ENCODE measurements at places on chromosomes 7 and 10. TPM values are rescaled to one million over a fixed set of nuclear protein-coding genes. Genes with fewer than 3 reads are reported as not detected.

- peak; percentile 16 for DNase-seq
Observed at GRCh38 chr10:59971915-59972314, 65.6 kb upstream of the CCDC6 start.

GRCh38 chr10:123655751-123656150 lies 10.4 kb upstream of the GPR26 start:
- DNase-seq = no peak

GRCh38 chr7:107048783-107049418 lies 4.4 kb downstream of the PRKAR2B start:
- DNase-seq = no peak

DNA sequence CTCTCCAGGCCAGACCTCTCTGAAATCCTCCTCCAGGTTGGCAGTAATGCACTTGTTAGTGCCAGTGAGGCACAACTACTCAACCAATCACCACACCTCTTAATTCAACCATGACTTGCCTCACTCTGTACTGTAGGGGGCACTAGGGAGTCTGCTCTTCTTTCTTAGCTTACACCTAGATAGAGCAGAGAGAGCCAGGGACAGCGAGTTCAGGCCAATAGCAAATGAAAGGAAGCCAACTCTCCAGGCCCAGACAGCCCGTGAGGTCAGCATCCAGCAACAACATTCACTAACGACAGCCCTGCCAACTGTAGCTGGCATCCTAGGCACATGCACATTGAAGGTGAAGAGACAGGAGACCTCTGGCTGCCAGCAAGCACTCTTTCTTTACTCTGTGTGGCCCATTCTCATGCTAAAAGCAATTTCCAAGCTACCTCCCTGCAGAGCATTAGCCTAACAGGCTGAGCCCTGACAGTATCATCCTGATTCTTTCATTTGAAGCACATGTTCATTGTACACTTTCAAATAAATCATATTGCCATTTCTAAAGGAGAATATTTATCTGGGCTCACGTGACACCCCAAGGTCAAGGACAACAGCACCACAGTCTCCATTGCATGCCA lies 136.3 kb downstream of the DPY19L1 start:
- DNase-seq = peak; percentile 40

DNA sequence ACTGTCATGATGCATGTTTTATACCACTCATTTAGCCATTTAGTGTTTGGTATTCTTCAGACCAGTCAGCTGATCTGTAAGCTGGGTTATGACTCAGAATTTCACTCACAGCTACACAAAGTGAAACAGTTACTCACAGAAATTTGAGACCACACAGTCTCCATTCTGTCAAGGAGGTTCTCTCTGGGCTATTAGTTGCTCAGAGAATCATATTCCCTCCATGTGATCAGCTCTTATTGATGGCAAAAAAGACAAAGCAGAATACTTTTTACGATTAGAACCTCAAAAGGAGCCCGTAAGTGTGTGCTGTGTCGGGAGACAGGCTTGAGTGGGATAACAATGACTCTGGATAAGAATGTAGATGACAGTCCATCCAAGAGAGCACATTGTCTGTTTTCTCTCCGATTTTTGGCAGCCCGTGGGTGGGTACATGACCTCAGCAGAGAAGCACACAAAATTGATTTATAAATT lies 277.6 kb upstream of the SORCS1 start:
- no peak for DNase-seq

GRCh38 chr7:107638594-107638993 lies 22.0 kb upstream of the SLC26A4 start:
- DNase-seq = no peak

DNA sequence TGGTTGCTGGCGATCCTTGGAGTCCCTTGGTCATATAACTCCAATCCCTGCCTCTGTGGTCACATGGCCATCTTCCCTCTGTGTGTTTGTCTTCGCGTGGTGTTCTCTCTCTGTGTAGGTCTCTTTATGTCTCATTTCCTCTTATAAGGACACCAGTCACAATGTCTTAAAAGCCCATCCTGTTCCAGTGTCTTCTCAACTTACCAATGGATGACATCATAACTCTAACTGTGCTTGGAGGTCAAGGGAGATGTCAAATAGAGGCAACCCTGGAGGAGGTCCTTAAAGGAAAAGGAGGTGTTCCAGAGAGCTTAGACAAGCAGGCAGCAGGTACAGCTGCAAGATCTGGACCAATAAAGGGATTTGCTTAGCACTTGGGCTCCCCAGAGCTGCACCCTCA lies 143.0 kb downstream of the BUB3 start:
- DNase-seq = no peak

DNA sequence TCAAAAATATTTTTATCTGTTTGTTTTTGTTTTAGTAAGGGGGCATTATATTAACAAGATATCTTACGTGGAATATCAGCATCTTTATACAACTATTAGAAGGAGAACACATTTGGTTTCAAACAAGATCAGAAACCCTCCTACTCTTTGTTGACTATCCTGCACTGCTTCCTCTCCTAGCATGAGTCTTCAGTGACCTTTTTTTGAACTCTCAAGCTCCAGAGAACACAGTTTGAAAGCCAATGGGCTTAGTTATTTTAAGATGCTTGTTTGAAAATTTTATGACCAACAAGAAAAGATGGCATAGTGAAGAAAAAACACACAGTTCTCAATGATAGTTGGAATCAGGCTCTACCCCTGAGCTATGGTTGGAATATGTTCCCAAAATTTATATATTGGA lies 37.2 kb upstream of the RTKN2 start:
- DNase-seq = no peak

DNA sequence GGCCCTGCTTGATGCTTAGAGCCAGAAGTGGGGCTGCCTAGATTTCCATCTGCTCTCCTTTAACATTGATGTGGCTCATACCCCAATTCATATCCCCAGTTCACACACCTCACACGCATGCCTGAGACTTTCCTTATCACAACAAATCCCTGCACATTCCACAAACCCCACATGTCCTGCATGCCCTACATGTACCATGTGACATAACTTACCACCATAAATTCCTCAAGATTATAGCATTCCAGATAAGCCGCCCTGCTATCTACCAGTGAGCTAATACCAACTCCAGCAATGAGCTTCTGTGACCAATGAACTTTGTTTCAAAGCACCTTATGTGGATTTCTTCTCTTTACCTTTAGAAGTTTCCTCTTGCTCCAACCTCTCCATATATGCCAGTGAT lies 104.7 kb upstream of the RAB11FIP2 start:
- DNase-seq = no peak

- DNase-seq = no peak
Observed at GRCh38 chr7:157630301-157630853, 293.6 kb downstream of the DNAJB6 start.

- DNase-seq = no peak
Observed at GRCh38 chr7:145331076-145331475, 495.2 kb upstream of the TPK1 start.

DNA sequence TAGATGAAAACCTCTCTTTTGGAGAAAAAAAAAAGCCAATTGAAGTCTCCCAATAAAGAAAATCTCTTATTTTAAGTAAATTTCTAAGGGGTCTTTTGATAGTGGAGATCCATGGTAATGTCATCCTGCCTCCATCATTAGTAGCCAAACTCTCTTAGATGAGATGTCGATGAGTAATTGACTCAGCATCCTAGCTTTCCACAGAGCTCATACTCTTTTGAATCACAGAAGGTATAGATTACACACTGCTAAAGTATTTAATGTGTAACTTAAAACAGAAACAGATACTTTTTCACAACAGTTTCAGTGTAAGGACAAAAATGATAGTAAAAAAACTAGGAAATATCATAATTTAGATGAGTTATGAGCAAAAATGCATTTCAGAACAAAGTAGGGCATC lies 19.4 kb downstream of the MAGI2 start:
- no peak for DNase-seq

- no peak for DNase-seq
Observed at GRCh38 chr10:127993056-127993690, 86.3 kb downstream of the PTPRE start.

DNA sequence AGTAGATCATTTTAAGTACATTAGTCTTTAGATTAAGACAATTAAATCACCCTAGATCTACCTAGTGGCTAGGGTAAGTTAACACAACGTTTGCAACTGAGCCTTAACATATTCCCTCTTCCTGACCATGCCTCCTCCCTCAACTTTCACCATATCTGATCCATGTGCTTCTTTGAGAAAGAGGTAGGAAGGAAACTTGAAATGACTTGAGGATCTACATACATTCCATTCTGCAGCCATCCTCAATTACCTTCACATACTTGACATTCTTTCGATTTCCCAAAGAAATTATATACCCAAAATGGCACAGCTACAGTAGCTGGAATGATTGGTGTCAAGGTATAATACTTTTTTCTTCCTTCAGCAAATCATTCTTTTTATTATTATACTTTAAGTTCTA lies 12.9 kb upstream of the SEPTIN7 start:
- DNase-seq = no peak

DNA sequence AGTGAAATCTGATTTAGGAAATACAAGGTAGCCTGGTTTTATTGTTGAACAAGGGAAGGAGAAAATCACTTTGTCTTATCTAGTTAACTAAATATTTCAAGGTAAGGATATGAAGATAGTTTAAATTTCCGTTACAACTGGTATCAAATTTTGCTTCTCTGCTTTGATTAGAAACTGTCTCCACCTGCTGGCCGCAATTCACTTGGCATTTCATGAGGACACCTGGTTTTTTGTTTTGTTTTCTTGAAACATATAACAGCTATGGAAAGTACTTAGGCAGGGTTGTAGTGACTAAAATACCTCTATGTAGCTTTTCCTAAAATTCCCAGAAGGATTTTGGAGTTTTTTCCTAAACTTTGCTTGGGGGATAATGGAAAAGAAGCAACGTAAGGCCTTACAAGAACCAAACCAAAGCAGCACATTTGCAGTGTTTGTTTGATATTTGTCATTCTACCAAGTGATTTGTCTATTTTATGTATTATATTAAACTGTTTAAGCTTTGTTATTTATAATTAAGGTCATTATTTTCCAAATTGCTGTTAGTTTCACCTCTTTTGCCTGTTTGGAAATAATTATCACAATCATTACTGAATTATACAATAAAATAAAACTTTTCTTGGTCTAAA lies 73.6 kb downstream of the AHCYL2 start:
- DNase-seq = peak; percentile 65

DNA sequence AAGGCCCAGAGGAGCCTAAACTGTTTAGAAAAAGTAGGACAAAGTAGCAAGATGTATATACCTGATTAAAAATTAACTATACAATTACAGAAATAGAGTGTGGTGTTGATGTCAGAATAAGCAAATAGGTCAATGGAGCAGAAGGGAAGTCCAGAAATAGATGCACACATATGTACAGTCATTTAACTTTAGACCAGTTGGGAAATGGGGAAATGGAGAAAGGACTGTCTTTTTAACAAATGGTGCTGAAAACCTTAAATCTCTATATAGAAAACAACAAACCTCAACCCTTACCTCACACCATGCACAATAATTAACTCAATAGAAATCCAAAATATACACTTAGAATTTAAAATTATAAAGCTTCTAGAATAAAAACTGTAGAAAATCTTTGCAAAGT lies 72.2 kb downstream of the CH25H start:
- DNase-seq = no peak

Gene ST7
- polyA plus RNA-seq = 32.2 TPM

Gene SFRP5
- polyA plus RNA-seq = not detected

Gene NPTX2
- 1.2 TPM for polyA plus RNA-seq

Gene RAMP3
- polyA plus RNA-seq = not detected

Gene DKK1
- 372 TPM for polyA plus RNA-seq

Gene SEMA3C
- polyA plus RNA-seq = 51.1 TPM

Gene LIPF
- polyA plus RNA-seq = 0.07 TPM

Gene SPAM1
- not detected for polyA plus RNA-seq

Gene NME8
- polyA plus RNA-seq = not detected
